ENCODE measurements at places on chromosomes 2 and 18.

DNA sequence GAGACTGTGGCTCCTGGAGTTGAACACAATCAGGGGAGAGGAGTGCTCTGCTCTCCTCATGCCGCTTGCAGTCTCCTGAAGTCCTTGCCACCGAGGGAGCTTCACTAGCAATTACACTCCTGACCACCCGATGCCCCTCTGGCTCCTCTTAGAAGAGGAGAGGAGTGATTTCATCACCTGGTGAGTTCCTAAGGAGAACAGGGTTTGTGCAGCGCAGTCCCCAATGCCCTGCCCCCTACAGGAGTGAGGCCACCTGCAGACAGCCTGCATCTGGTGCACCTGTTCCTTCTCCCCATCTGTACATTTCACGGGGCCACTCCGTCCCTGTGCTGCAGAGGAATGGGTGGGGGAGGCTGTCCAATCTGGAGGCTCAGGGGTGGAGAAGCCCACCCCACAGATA lies 267.2 kb downstream of the HRH4 start:
- DNase-seq: no peak

- no peak for DNase-seq
Measured at GRCh38 chr18:43574974-43575373, 297.7 kb upstream of the SYT4 start.

GRCh38 chr2:205574001-205574400 lies 108.3 kb upstream of the NRP2 start:
- DNase-seq: no peak

DNA sequence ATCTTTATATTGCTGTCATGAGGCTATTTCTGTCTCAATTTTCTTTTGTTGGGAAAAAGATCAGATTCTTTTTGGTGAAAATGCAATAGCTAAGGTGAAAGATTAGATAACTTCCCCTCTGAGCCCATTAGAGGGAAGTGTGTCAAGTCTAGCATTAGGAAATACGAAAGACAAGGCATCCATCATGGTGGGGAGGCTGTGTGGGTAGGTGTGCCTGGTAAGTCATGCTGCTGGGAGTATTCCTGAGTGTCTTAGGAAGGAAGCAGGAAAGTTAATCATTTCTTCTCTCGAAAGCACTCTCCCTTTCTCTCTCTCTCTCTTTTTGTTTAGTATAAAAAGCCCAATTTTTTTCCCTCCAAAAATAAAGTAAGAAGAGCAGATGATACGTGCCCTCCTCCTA lies 780.2 kb upstream of the FSHR start:
- DNase-seq: no peak

DNA sequence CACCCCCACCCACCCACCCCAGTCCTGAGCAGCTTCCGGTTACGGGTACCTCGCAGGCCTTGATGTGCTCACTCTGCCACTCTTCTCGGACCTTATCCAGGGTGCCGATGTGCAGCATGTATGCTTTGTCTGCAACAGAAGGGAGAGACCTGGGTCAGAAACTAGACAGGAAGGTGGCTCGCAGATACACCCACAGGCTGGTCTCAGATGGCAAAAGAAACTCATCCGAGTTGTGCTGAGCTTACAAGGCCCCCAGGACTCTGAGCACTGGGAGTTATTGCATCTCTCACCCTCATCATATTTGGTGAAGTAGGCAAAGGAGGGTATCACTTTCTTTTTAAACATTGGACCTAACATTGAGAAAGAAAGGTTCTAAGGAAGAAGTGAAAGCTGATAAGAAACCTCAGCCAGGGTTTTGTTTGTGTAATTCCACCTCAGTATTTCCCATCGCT lies 30.6 kb upstream of the EPG5 start:
- no peak for DNase-seq

- DNase-seq: no peak
Measured at GRCh38 chr2:28422908-28423741, 30.5 kb downstream of the FOSL2 start.

- no peak for DNase-seq
Measured at GRCh38 chr18:38047820-38048219, 482.2 kb upstream of the CELF4 start.

DNA sequence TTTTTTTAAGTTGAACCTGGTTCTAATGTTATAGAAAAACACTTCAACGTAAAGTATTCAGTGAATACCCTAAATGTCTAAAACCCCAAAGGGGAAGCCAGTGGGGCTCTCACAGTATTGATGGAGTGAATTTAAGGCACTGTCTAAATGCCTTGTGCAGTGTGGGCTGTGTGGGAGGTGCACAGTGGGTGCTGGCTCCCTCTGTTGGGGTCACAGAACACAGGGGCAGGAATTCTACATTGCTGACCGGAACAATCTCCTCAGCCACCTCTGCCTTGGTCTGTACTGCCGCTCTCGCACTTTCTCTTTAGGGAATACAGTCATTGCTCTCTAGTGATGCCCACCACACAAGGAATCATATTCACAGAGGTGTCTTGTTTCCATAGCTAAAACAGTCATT lies 45.4 kb downstream of the SPRED2 start:
- DNase-seq: no peak

DNA sequence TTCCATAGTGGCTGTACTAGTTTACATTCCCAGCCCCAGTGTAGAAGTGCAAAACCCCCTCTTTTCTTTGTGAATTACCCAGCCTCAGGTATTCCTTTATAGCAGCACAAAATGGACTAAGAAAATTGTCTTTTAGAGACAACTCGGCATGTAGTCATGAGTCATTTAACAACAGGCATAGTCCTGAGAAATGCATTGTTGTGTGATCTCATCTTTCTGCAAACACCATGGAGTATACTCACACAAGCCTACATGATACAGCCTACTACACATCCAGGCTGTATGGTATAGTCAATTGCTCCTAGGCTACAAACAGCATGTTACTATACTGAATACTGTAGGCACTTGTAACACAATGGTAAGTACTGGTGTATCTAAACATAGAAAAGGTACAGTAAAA lies 44.4 kb upstream of the MBP start:
- no peak for DNase-seq

DNA sequence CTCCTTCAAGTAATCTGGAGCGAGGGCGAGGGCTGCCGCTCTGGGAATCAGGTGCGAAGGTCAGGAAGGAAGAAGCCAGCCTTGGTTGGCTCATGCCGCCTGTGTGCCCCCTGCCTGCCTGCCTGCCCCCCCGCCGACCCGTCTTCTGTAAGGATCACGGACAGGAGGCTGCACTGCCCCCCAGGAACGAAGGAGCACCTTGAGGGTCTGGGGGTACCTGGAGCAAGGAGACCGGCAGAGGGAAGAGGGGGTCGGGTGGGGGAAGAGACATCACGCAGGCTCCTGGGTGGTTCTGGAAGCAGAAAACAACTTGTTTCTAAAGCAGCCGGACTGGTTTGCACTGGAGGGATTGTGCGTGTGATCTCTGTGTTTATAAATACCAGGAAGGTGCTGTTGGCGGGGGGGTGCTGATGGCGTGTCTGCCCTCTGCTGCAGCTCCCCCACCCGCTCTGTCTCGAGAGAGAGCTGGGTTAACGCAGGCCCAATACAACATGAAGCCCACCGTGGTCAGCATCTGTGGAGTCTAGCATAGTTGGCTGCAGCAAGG lies 1.7 kb downstream of the FOSL2 start:
- DNase-seq: no peak

- DNase-seq: no peak
Measured at GRCh38 chr2:237199082-237199481, 113.4 kb downstream of the COPS8 start.

- peak; percentile 8 for DNase-seq
Measured at GRCh38 chr18:10490401-10491165, 35.2 kb upstream of the NAPG start.

DNA sequence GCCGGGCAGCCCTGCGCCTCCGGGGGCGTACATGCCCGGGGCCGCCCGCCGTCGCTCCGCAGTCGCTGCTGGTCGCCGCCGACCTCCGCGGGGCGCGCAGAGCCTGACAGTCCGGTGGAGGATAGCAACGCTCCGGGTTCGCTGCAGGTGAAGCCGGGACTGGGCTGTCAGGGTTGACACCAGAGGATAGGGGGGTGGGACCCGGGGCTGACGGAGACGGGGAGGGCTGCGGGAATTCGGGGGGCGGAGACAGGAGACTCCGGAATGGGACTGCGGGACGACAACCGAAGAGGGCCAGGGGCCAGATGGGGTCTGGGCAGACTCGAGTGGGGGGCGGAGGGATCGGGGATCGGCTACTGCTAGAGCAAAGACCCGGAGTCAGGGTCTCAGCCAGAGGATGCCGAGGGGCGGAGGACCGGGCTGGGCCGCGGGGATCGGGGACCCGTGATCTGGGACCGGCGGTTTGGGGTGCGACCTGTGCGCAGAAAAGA lies 403 bp downstream of the TMEM127 start:
- DNase-seq: peak; percentile 24

- no peak for DNase-seq
Measured at GRCh38 chr2:213125646-213126347, 25.6 kb downstream of the IKZF2 start.

DNA sequence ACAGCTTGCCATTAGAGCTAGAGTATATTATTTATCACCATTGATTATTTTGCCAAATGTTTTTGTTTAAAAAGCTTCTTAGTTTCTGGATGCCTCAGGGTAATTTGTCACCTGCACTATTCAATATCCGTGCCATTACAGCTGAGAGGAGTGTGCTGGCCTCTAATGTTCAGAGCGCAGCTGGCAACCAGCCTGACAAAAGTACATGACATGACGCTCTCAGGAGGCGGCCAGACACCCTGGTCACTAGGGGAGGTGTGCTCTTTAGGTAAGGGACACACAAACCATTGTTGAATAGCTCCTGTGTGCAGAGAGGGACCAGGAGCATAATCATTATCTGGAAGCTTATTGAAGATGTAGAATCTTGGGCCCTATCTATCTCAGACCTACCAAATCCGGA lies 20.3 kb downstream of the LIMS1 start:
- no peak for DNase-seq

GRCh38 chr2:43262951-43263350 lies 36.5 kb upstream of the ZFP36L2 start:
- DNase-seq: no peak

DNA sequence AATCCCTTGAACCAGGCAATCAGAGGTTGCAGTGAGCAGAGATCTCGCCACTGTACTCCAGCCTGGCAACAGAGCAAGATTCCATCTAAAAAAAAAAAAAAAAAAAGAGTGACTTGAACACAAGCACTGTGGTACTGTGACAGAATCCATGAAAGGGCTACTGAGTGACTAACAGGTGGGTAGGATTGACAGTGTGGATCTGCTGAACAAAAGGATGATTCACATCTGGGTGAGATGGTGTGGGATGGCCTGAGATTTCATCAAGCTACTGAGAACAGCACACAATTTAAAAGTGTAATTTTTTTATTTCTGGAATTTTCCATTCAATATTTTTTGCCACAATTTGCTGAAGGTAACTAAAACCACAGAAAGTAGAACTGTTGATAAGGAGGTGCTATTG lies 13.3 kb upstream of the SP3 start:
- DNase-seq: no peak

- DNase-seq: no peak
Measured at GRCh38 chr2:167908786-167909185, 338.6 kb downstream of the STK39 start.

DNA sequence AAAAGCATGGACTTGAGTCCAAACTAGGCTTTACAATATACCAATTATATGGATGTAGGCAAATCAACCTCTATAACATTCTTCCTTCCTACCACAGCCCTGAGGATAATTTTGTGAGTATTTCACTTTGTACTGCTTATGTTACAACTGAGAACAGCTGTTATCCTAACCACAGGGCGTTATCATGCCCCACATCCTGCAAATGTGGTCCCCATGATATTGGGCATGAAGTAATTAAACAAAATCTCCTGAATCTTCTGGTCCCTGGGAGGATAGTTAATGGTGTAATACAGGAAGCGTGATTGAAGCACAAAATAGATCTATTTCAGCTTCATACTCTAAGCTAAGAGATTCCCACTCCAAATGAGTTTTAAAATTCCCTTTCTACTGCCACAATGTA lies 223.6 kb downstream of the CDH20 start:
- DNase-seq: no peak

DNA sequence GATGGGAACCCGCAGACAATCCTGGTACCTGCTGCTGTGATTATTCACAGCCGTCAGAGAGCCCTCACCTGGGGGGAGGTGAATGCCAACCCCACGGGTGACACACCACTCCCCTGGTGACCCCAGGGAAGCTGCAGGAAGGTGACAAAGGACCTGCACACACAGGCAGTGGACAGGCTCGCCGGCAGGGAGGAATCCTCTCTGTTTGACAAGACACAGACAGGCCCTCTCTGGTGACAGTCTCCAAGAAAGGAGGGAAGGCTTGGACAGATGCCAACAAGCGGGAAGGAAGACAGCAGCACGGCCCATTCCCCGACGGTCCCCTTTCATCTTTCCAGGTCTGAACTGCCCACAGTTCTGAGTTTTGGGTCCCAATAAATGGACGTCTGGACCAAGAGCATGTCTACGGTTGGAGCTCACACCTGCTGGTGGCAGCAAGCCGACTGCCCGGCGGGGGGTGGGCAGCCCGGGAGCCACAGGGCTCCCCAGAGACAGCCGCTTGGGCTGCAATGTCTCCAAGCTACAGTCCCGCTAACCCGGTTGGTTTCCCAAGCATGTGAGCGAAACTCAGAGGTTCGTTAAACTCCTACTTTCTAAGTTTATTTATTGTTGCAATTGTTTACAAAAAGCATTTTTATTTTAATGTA lies 31.8 kb downstream of the HDAC4 start:
- no peak for DNase-seq

GRCh38 chr2:153606623-153607022 lies 128.1 kb upstream of the RPRM start:
- no peak for DNase-seq

GRCh38 chr18:71831039-71831438 lies 713.1 kb downstream of the CBLN2 start:
- no peak for DNase-seq

- no peak for DNase-seq
Measured at GRCh38 chr2:164458792-164459191, 162.5 kb downstream of the GRB14 start.

DNA sequence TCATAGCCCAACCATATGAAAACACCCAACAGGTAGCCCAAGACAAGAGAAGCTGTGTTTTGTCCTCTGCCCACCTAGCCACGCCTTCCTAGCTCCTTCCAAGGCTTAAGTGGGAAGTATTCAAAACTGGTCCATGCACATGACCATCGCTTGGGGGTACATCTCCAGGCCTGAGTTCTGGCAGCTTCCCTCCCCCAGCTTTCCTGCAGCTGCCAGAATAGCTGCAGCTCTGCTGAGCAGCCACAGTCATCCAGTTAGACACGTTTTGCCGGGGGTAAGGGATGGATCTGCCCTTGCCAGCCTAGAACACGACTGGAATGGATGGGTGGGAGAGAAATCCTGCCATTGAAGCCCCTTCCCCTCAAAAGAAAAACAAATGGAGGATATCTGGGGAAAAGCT lies 166.8 kb downstream of the NRP2 start:
- no peak for DNase-seq

- no peak for DNase-seq
Measured at GRCh38 chr2:108942231-108942825, 46.7 kb downstream of the EDAR start.

DNA sequence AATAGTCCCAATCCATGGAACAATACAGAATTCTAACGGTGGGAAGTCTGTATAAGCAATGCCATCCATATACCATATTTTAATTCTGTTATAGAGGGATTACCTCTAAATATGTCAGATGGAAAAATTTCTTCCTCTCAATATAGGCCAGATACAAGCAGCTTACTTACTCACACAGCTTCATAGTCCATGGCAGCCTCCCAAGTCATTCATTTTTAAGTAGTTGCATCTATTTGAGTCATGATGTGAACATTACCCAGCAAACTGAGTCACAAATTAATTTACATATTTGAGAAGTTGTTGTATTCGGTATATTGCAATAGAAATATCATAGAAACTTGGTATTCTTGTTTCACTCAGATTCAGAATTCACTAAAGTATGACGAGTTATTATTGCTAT lies 20.3 kb downstream of the TBR1 start:
- DNase-seq: no peak

GRCh38 chr2:3651691-3652648 lies 6.0 kb upstream of the ALLC start:
- peak; percentile 19 for DNase-seq

Data from stimulated activated CD8-positive, alpha-beta memory T cell treated with anti-CD3 and anti-CD28 coated beads, Interleukin-12 subunit alpha, Interleukin-12 subunit beta, amount 100 ng/mL, for 4 hours (primary cell).